ENCODE measurements at places on chromosomes 3 and 15. TPM values are rescaled to one million over a fixed set of nuclear protein-coding genes. Genes with fewer than 3 reads are reported as not detected.

Gene VEPH1
- not detected for polyA plus RNA-seq

Gene MED12L
- polyA plus RNA-seq = 0.10 TPM

Gene NAALADL2
- polyA plus RNA-seq = 10.8 TPM

Gene COL6A6
- not detected for polyA plus RNA-seq

Gene SCG5
- 0.62 TPM for polyA plus RNA-seq

Gene TNFAIP8L3
- not detected for polyA plus RNA-seq

Gene SLC51B
- polyA plus RNA-seq = not detected

Gene GUCA1C
- polyA plus RNA-seq = not detected

Gene SAMMSON
- polyA plus RNA-seq = not detected

Gene GOLGA6L4
- polyA plus RNA-seq = 0.28 TPM

Gene NR1I2
- polyA plus RNA-seq = 1.1 TPM

Gene CRTC3
- polyA plus RNA-seq = 16.3 TPM

- DNase-seq = no peak
These were observed 18.6 kb downstream of the SAMD7 start for GRCh38 chr3:169929830-169930519.

GRCh38 chr3:44958386-44958785 lies 17.6 kb downstream of the ZDHHC3 start:
- DNase-seq = no peak

- DNase-seq = no peak
These were observed 80.7 kb downstream of the MBNL1 start for GRCh38 chr3:152349392-152349791.

DNA sequence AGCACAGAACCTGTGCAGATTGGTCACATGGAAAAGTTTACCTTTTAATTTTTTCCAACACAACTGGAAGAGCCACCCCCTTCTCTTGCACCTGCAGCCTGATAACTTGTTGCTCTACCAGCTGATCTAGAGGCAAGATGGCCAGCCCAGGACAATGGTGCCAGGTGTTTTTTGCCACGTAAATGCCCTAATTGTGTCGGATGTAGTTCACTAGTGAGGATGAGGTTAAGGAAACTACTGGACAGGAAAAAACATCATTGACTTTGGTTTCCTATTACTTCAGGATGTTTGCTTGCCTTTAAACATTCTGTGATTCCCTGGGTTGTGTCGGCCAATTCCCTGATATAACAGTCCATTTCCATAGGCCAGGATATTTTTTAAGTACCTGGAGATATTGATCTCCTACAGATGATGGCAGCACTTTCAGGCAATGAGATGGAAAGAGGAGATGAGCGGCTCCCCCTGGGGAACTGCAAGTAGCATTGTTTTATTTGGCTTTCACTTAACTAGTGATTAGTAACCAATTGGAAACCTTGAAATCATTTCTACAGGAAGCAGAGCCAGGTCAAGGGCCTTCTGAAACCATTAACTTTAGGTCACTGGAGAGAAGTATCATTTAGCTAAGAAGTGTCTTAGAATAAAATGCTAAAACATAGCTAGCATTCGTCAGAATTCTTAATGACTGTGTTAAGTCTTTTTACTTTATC lies 72.5 kb downstream of the OSBPL10 start:
- DNase-seq = no peak

DNA sequence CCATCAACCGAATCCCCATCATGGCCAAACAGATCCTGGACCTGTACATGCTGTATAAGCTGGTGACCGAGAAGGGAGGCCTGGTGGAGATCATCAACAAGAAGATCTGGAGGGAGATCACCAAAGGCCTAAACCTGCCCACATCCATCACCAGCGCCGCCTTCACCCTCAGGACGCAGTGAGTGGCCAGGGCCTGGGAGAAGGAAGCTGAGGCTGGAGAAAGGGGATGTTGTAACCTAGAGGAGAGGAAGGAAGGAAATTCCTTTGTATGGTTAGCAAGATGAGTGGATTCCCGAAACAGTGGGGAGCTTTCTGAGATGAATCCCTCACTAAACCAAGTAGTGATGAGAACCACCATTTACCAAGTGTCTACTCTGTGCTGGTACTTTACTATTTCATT lies 25.8 kb upstream of the CLK3 start:
- DNase-seq = no peak

DNA sequence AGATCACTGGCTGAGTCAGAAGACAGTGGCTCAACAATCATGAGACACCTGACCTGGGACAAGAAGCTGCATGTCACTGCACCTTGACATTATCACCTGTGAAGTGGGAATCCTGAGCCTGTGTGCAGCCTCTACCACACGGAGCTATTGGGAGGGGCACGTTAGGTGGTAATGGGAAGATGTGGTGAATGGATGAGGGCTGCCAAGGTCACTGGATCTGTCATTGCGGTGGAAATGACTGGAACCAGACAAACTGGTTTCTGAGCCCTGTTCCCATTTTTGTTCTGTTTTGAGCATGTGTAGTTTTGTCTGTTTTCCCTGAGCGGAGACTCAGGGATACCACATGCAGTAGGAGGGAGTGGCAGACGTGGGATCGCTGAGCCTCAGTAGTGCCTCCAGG lies 235.5 kb downstream of the OPA1 start:
- no peak for DNase-seq

GRCh38 chr3:12292770-12293169 lies 3.9 kb downstream of the PPARG start:
- no peak for DNase-seq

GRCh38 chr15:63489352-63489751 lies 15.0 kb upstream of the USP3 start:
- DNase-seq = no peak

DNA sequence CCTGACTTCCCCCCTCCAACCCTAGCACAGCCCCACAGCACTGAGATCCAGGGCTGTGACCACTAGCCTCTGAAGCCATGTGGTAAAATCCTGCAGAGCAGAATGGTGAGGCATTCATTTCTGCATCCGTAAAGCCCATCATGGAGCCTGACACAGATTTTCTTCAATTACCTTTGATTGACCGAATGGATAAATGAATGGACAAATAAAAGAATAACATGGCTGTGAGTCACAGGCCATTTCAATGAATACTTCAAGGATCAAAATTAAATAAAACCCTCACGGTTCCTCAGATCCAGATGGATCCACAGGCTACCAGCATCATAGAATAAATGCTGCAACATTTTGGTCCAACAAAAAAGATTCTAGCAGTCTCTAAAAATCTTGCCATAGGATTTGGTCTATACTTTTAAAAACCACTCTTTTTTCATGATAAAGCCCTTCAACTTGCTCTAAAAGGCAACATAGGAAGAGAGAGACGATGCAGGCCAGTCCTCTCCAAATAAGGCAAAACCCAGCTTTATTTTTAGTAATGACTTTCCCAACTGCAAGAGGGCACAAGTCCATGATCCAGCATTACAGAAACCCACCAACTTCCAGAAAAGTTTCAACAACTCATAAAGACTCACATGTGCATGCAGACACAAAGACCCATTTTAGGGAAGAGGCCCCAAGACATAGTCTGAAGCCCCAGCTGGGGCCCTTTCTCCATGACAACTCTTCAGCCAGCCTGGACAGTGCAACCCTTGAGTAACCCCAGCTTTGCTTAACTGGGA lies 52.4 kb upstream of the MRPS22 start:
- no peak for DNase-seq

DNA sequence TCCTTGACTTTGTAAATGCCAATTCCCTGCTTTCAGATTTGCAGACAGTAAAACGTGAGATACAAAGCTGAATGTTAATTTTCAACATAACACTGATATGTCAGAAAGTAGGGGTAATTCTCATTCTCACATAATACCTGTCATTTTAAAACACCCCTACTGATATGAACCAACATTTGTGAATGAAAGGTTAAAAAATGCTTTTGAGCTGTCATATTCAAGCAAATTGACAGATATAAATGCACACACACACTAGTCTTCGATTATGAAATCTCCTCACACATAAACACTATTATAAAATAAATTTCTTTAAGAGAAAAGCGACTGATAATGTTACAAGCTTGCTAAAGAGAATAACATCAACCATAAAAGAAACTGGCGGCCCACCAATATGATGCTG lies 128.8 kb downstream of the PEAK1 start:
- no peak for DNase-seq

GRCh38 chr15:97520689-97521088 lies 439.8 kb upstream of the ARRDC4 start:
- no peak for DNase-seq

GRCh38 chr3:102006812-102007485 lies 157.6 kb downstream of the NFKBIZ start:
- no peak for DNase-seq

- no peak for DNase-seq
These were observed 232.6 kb upstream of the CHRM5 start for GRCh38 chr15:33735637-33736247.

GRCh38 chr15:77295446-77295845 lies 124.5 kb downstream of the PEAK1 start:
- DNase-seq = no peak

GRCh38 chr15:70050970-70051369 lies 46.7 kb downstream of the TLE3 start:
- no peak for DNase-seq

GRCh38 chr3:195117978-195118581 lies 152.9 kb downstream of the XXYLT1 start:
- no peak for DNase-seq

- DNase-seq = no peak
These were observed 58.4 kb downstream of the ASTE1 start for GRCh38 chr3:130968221-130968620.

DNA sequence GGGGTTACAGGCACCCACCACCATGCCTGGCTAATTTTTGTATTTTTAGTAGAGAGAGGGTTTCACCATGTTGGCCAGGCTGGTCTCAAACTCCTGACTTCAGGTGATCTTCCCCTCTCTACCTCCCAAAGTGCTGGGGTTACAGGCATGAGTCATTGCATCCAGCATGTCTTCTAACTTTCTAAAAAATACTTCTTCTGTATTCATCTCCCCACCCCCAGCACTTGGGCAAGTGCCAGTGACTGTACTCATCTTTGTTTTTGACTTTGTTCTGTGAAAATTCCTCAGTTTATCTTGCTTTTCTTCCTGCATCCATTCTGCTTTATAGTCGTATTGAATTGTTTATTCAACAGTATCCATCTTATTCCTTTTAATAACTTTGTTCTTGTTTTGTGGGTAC lies 47.6 kb downstream of the ARIH1 start:
- no peak for DNase-seq

GRCh38 chr3:124513610-124513997 lies 216.6 kb upstream of the UMPS start:
- no peak for DNase-seq

GRCh38 chr3:69090021-69090420 lies 5.3 kb downstream of the ARL6IP5 start:
- no peak for DNase-seq

- no peak for DNase-seq
These were observed 156.3 kb upstream of the TMC3 start for GRCh38 chr15:81530271-81530691.

DNA sequence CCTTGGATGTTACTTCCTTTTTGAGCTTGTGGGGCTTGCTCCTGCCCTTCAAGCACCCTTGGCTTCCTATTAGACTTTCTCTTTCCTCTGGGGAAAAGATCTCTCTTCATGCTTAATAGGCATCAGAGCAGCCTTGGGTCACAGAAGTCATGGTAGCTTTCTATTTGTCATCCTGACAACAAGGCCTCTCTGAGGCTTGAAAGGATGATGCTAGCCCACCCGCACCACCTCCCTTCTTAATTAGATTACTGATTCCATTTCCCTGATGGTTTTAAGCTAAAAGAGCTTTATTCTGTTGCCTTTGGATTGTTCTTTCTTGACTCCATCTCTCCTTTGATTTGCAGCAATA lies 435.5 kb upstream of the TPM1 start:
- no peak for DNase-seq

DNA sequence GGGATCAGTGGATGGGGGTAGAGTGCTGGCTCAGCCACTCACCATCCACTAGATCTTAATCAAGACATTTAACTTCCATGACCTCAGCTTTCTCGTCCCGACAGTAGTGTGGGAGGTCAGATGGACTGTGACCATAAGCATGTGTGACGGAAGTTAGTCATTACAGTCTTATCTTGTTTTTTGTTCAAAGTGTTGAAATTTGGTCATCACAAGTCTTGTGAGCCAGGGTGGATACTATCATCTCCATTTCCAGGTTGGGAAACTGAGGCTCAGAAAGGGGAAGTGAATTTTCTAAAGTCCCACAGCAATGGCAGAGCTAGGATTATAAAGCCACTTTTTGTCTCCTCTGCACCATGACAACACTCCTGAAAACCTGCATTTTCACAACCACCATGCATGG lies 32.0 kb upstream of the ITGA11 start:
- DNase-seq = no peak

DNA sequence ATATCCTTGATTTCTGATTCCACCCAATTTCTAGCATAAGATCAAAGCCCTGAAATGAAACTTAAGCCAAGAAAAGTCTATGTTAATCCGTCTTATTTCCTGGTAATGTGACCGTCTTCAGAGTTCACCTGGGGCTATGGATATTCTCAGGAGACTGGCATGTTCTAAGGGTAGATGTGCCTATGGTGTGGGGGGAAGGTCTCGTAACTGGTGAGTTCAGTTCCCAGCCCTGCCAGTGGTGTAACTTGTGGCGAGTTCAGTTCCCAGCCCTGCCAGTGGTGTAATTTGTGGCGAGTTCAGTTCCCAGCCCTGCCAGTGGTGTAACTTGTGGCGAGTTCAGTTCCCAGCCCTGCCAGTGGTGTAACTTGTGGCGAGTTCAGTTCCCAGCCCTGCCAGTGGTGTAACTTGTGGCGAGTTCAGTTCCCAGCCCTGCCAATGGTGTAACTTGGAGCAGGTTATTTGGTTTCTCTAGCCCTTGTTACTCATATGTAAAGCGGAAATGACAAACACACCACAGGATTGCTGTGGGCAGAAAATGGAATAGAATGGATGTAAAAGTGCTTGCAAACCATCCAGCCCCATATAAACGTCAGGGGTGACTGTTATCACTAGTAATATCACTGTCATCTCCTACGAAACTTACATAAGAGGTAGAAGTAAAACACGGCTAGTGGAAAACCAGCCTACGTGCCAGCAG lies 30.4 kb downstream of the SLC51A start:
- DNase-seq = no peak
